ENCODE measurements at places on chromosomes 11 and 22.

- no peak for DNase-seq
Observed at GRCh38 chr22:17748555-17749353, 25.5 kb downstream of the BID start.

DNA sequence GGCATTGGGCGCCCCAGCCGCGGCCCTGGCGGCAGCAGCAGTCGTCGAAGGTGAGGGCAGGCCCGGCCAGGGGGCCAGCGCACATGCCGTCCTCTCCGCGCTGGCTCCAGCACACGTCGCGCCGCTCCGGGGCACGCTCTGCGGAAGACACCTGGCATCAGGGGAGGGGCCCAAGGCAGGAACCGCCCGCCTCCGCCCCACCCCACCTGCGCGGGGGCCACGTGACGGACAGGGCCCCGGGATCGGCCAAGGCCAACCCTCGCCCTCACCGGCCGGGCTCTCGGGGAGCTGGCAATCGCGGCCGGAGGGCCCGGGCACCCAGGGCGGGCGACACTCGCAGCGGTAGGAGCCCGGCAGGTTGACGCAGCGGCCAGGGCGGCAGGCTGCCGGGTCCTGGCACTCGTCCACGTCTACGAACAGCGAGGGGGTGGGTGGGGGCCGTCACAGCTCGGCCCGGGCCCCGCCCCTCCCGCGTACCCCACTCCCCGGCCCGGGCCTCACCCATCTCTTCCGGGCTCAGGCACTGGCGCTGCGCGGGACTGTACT lies 14.9 kb downstream of the SCYL1 start:
- no peak for DNase-seq

DNA sequence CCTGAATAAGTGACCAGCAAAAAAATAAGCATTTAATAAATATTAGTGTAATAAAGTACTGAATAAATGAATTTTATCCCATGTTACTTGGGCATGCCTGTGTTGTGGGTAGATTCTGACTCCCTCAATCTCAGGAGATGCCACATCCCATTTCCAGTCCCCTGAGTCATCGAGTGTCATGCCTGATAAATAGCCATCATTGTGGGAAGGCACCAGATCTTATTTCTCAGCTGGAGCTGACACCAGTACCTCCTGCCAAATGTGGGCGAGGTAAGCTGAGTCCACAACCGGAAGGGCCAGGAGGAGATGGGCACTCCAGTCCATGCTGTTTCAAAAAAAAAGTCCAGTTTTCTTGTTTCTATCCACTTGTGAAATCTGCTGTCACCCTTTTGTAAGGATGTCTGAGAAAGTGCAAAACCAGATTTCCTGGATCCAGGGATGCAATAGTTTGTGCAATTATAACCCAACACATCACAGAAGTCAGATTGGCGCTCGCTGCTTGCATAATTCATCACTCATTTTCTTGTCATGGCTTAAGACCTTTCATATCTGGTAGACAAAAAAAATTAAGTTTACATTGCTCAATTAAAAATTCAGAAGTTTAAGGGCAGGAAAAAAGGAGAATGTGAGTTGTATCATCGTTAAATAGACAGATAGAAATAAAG lies 311.6 kb downstream of the MIAT start:
- no peak for DNase-seq

GRCh38 chr11:71140206-71140919 lies 112.0 kb downstream of the SHANK2 start:
- no peak for DNase-seq

GRCh38 chr22:47678636-47679287 lies 916.3 kb downstream of the TBC1D22A start:
- no peak for DNase-seq

DNA sequence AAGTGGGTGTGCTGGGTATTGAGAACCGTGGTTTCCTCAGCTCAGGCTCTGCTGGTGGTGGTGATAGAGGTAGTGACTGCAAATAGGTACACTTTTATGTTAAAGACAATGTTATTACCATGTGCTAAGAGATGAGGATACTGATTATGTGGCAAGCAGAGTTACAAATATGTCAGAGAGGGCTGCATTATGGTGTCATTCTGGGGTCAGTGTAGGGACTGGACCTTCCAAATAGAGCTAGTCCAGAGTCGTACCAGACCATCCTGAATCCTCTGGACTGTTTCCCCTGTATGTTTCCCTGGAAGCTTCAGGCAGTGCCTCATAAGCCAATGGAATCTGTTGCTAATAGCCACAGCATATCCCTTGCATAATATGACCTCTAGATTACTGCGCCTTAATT lies at the start of gene DNAJB7:
Gene DNAJB7 (minus strand): TSS at position 101 of the 400 bp plus-strand sequence. CDS start 119 bp downstream, outside the sequence.
- no peak for DNase-seq

- DNase-seq, result no peak
Observed at GRCh38 chr22:42131562-42131961, 952 bp upstream of the CYP2D6 start.

GRCh38 chr11:125123947-125124617 lies 12.7 kb upstream of the TMEM218 start:
- peak; percentile 72 for DNase-seq

- no peak for DNase-seq
Observed at GRCh38 chr11:74280494-74280893, 30.9 kb downstream of the P4HA3 start.

DNA sequence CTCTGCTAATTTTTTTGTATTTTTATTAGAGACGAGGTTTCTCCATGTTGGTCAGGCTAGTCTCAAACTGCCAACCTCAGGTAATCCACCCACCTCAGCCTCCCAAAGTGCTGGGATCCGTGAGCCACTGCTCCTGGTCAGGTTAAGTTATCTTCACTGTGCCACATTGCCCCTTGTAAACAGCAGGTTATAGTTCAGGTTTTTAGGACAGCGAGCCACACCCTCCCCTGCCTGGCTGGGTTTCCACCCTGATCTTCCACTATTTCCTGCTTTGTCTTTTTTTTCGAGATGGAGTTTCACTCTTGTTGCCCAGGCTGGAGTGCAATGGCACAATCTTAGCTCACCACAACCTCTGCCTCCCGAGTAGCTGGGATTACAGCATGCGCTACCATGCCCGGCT lies 16.1 kb downstream of the ACO2 start:
- DNase-seq, result no peak

Measured in lung microvascular endothelial cell (primary cell).